Fibroblast of skin of right quadriceps (primary cell): ENCODE measurements at places on chromosomes 7 and 10.

DNA sequence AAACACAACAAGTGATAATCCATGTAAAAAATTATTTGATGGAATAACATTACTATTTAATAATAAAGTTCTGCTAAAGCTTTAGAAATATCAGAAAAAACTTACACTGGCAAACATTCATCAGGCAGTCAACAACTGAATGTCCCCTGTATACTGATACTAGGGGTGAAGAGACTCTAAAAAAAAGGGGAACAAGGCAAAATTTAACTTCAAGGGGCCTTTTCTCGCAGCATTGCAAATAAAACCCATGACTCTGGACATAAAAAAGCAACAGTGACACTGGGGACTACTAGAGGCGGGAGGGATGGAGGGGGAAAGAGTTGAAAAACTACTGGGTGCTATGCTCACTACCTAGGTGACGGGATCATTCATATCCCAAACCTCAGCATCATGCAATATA lies 5.8 kb upstream of the IFRD1 start:
- DNase-seq, result no peak

DNA sequence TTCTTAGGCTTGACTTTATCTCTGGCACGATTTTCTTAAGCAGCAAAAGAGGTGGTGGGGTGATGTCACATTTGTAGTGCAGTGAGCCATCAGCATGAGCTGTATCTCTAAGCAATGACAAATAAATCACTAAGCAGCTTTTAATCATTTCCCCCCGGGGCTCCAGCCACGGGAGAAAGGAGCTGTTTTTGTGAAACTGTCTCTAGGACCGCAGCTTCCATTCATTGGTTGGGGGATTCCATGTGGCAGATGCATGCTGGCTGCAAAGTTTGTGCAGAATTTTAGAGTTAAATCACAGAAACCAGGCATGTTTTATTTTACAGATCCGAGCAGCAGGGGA lies 464 bp downstream of the KIAA1217 start:
- peak; percentile 76 for DNase-seq

- DNase-seq, result no peak
Observed at GRCh38 chr7:44971188-44971901, 7.5 kb downstream of the MYO1G start.

DNA sequence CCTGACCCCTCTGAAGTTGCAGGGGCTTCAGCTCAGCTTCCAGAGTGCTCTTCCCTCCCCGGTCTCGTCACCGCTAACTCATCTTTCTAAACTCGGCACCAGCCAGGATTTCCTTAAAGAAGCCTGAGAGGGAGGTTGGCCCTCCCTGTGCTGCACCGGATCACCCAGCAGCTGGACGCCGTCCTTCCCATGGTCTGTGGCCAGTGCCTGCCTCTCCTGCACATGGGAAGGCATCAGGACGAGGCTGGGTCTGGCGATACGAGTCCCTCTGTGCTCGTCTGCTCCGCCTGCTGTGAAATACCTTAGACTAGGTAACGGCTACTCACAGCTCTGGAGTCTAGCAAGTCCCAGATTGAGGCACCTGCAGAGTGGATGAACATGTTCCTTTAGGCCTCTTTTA lies 179.1 kb downstream of the ZMYND11 start:
- no peak for DNase-seq

- no peak for DNase-seq
Observed at GRCh38 chr10:112429147-112429546, 17.6 kb downstream of the ZDHHC6 start.

GRCh38 chr7:99325001-99325493 lies 651 bp upstream of the ARPC1A start:
- DNase-seq, result no peak

DNA sequence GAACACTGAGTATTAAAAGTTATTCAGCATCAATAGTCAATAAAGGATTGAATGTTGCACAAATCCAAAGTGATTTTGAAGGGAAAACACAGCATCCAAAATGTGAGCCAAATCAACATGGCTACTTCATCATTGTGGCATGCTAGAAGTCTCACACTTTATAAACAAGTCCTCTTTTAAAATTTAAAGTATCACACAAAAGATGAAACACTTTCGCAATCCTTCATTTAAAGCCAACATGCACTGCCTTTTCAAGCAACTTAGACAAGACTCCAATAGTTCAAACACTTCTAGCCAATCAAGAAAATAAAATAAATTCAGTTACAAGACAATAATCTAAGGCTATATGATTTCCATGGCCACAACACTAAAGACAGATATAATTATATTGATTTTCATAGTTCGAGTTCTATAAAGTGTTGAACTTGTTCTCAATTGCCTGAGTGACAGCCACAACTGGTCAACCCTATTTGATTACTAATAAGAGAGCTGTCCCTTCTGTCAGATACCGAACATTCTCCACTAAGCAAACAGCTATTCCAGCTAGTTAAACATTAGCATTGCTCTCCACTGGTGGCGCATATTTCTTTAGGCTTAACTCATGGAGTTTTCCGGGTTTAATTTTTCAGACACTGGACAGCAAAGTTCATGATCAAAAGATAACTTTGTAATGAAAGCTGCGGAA lies 8.3 kb downstream of the EBF3 start:
- DNase-seq, result no peak

DNA sequence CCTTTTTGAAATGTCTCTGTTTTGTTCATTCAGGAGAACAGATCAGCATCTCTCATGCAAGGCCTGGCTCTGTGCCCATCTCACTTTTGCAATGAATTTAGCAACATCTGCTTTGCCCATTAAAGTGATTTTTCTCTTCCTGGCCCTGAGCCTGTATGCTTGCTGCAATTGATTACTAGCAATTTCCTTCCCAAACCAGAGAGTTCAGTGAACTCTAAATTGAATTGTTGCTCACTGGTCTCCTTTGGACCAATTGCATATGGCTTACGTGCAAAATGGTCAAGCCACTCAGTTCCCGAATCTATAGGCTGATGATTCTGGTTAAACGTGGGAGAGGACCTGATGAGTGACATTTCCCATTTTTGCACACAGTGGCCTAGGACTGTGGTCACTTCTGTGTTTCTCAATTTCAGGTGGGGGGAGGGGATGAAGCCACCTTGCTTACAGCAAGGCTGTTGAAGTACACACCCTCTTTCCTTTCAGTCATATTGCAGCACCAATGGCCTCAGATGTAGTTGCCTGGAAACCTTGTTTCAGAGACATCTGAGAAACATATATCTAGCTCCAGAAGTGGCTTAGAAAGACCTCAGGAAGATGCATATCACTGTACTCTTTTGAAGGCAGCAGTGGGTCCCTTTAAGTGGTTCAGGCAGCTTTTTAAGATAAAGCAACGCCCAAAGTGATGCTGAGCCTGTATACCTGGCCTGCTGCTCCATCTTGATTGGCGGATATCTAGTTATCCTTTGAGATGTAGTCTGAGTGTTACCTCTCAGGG lies 201.4 kb downstream of the PTEN start:
- DNase-seq, result peak; percentile 74

GRCh38 chr7:4450483-4450882 lies 231.6 kb upstream of the FOXK1 start:
- no peak for DNase-seq

DNA sequence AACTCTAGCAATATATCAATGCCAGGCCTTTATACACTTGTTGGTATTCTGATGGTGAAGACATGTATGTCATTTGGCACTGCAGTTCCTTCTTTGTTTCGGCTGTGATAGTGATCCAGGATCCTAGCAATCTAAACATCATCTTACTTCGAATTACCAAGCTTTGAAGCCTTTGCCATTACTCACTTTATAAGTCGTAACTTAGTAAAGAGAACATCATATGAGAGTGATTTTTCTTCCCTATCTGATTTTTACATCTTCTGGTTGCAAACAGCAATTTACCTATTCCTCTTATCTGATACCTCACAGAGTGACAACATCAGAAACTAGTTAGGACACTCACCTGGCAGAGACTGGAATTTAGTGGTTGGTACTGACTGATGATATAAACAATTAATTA lies 7.6 kb upstream of the BPGM start:
- no peak for DNase-seq

- no peak for DNase-seq
Observed at GRCh38 chr10:110546499-110547110, 20.9 kb upstream of the SMC3 start.

DNA sequence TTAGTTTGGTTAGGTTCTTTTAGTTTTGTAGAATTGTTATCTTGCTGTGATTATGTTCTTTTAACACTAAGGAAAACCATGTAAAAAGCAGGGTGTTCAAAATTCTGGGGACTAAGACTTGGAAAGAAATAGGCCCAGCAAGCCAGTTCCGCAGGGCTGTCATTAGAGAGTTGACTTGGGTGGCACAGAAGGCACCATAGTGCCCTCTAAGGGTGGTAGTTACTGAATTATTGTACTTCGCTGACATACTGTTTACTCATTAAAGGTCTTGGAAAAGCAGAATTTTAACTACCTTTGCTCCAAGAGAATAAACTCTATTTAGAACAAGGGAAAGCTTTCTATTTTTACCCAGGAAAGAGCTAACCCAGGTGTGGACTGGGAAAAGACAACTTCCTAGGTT lies 86.5 kb downstream of the OTUD1 start:
- no peak for DNase-seq

DNA sequence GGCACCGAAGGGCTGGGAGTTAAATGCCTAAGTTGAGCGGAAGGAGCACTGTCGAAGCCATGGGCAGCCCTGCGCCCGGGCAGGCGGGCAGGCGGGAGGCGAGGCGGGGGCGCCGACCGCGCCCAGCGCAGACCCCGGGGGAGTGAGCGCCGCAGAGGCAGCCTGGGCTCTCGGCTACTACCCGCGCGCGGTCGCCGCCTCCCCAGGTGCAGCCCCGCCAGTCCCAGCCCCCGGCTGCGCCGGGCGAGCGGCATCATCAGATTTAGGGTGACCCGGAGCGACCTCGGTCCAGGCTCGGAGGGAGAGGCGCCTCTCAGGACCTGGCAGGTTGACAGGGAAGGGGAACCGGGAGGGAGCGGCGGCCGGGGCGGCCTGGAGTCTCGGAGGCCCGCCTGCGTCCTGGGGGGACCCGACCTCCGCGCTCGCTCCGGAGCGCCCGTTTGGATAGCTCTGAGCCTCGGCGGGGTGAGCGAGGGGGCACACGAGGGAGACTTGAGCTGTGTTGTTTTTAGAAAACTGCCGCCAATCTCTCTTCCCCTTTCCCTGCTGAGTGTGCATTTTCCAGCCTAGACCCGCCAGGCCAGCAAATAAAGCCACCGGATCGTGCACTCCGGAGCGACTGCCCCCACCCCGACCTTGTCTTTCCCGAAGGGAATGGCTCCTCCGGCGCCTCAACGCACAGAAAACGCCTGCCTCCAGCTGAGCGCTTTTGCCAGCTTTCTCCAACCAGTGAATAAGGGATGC lies 2.3 kb upstream of the NRP1 start:
- DNase-seq, result no peak

- DNase-seq, result no peak
Observed at GRCh38 chr7:128775744-128776474, at the start of gene OPN1SW. OPN1SW (minus strand) TSS chr7:128775794; CDS start chr7:128775781, 13 bp downstream.

- peak; percentile 2 for DNase-seq
Observed at GRCh38 chr7:104207348-104207730, 474 bp downstream of the ORC5 start.

DNA sequence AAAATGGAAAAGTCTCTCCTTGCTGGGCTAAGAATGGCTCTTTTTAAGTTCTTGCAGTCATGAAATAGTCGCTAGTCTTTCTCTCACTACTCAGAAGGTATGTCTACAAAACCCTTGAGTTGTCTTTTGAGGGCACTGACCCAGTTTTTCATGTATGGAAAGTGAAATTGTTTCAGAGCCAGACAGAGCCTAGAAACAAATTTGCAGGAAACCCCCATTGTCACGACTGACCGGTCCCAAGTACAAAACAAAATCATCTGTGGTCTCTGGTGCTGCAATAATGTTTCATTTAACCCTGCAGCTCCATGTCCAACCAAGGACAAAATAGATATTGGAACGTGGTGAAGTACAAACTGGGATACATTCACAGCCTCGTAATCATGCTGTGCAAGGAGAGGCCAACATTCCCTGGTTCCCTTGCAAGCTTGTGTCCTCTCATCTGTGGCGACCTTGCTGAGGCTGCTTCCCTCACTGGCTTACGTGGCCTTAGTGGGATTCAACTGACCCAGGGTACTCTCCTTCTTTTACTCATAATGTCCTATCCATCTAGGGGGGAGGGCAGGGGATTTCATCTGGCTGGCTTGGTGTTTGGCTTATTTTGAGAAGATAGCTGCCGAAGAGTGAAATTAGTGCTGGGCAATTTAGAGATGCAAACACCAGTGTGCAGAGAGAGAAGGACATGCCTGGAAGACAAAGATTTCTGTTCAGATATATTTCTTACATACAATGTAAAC lies 172.5 kb downstream of the IPMK start:
- DNase-seq, result no peak

GRCh38 chr7:50780436-50780835 lies 2.3 kb downstream of the GRB10 start:
- DNase-seq, result no peak

- DNase-seq, result no peak
Observed at GRCh38 chr7:107505997-107506673, 36.3 kb downstream of the GPR22 start.

GRCh38 chr10:63910806-63911205 lies 389.6 kb downstream of the REEP3 start:
- no peak for DNase-seq

- DNase-seq, result no peak
Observed at GRCh38 chr10:83555264-83555663, 584.0 kb upstream of the GHITM start.

DNA sequence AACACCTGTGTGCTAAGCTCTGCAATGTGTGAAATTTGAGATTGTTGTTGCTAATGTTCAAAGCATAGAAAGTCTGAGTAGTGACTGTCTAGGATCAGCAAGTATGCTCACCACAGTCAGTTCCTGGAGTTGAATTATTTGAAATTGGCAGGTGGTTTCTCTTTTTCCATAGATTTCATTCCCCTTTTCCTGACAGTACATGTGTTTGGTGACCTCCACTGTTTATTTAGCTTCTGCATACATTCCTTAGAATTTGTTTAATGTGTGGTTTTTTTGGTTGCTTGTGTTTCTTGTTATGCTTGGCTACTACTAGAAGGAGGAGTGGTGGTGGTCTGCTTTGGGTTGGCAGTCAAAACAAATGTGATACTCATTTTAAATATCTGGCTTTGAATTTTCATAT lies 52.3 kb downstream of the FOXP2 start:
- DNase-seq, result peak; percentile 22

DNA sequence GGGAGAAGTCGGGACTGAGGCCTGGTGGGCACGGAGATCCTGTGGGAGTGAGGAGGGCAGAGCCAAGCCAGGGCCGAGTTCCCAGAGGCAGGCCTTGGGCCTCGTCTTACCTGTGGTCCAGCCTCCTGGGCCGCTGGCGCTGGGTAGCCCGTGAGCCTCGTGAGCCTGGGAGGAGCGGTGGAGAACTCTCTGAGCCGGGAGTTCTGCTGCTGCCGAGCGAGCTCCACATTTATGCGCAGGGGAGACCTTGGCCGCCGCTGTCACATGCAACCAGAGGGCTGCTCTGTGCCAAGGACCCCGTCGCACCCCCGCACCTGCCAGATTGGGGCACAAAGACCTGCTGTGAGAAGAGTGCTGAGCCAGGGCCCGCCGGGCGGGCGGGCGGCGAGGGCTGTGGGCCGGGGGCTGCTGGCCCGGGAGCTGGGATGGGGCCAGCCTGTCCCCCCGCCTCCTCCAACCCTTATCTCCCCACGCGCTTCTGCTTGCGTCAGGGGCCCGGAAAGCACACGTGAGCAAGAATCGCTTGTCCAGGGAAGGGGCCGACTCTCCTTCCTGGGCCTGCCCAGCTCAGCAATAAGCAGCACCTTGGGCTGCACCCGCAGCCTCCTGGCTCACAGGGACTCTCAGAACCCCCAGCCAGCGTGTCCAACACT lies 10.2 kb downstream of the VENTX start:
- DNase-seq, result no peak
